NCI-H524 treated with DMSO at 0.1 percent for 48 hours (cell line): ENCODE measurements at places on chromosomes 12 and 14.
A peak's percentile ranks its signal among the peaks of the same experiment; 100 is the strongest.

DNA sequence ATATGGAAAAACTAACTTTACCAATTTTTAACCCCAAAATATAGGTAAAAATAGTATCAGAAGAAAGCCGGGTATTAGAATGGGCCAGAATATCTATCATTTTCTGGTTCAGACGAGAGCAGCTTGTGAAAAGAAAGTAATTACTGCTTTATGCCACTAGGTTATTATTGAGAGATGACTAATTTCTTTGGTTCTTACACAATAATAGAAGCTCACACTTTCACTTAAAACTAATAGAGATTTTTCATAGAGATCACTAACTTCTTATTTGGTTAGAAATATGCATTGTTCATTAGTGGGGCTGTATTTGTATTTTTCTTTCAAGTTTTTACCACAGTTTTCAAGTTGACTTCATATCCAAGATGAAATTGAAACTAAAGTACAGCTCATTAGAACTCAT, 1241.2 kb upstream of the FLRT2 start:
- no peak for DNase-seq

DNA sequence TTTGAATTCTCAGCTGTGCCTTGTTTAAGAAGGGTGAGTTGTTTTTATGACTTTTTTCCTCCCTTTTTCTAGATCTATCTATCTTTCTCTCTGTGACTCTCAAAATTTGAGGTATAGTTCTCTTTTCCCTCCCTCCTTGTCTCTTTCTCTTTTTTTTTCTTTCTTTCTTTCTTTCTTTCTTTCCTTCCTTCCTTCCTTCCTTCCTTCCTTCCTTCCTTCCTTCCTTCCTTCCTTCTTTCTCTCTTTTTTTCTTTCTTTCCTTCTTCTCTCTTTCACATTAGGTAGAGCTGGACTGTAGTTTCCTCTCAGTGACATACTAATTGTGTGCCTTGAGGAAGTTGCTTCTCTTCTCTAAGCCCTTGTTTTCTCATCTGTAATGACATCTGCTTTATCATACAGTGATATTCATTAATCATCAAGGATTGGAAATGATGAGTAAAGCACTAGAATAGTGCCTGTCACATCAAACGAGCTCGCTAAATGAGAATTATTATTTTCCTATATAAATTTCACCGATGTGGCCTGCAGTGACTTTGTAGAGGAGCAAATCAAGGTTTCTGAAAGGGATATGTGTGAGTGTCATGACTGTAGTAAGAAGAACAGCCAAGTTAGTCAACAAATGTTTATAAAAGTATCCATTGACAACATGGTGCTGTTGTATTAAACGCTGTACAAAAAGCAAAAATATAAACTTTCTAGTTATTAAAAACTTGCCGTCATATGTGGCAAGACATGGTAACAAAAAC, 78.9 kb upstream of the SLC38A2 start:
- DNase-seq = no peak

DNA sequence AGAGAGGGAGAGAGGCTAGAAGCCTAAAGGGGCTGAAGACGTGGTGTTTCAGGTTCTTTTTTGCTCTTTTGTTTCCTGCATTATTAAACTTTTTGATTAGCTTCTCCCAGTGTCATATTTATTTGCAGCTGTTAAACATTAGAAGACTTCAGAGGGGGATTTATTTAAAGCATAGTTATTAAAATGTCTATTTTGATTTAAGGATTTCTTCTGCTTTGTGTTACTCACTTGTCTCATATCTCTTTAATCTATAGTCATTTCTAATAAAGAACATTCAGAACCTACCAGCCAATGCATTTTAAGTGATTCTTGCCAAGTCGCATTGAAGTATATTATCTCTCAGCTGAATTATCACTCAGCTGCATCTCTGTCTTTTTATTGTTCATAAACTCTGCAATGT, 152.0 kb upstream of the DYRK2 start:
- DNase-seq = no peak

DNA sequence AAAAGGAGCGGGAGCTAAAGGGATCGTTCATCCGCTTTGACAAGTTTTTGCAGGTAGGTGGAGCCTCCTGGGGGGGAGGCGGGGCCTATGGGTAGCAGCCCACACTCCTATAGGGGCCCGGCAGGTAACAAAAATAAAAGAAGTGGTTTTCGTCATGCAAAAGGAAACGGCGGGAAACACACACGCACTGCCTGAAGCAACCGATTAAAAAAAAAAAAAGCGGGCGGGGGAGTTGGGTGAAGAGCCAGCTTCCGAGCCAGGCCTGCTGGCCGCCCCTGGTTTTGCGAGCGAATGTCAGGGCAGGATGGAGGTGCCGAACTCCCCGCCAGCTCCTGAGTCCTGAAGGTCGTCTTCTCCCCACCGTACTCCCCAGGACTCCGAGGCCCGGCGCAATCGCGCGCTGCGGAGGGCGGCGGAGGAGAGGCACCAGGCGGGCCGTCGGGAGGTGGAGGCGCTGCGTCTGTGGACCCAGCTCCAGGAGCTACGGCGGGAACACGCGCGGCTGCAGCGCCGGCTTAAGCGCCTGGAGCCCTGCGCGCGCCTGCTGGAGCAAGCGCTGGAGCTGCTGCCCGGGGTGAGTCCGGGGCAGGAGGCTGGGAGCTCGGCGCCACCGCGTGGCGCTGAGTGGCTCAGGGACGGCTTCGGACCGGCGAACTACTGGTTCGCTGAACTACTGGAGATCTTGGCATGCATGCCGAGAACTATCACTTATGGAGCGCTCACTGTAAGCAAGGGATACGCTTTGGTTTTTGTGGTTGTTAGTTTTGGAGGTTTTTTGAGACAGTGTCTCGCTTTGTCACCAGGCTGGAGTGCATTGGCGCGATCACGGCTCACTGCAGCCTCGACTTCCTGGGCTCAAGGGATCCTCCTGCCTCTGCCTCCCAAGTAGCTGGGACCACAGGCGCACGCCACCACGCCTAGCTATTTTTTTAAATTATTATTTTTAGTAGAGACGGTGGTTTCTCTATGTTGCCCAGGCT, 3.6 kb downstream of the CFAP73 start:
- DNase-seq = no peak

GRCh38 chr12:120835304-120835612, 68.9 kb downstream of the SPPL3 start:
- DNase-seq = no peak

DNA sequence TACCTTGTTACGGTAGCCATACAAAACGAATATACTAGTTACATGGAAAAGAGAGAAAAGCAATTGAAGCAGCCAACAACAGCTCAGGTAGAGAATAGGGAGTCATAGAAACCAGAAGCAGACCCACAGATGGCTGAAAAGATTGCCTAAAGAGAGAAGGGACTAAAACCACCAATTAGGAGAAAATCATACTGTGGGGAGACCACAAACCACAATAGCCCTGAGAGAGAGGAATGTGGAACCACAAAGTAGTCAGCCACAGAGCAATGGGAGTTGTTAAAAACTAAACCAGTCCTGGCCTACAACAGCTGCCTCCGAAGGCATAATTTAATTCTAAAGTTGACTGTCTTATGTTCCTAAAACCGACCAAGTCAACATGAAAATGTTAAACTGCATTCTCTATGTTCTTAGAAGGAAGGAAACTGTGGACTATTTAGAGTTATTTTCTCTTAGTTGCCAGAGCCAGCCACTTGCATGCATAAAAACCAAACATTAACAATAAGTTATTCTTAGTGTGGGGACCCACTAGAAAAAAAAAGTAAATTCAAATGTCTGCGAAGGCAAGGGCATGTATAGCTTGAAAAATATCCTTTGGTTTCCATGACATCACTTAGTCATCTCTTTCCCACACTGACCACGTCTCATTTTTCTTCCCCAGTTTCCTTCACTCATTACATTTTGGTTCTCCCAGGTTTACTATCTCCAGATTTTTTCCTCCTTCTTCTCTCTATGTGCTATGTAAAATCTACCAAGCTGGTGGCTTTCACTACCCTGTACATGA, 398.1 kb downstream of the NOVA1 start:
- DNase-seq = no peak

- DNase-seq = no peak
Measured at GRCh38 chr14:53537422-53538315, 384.5 kb upstream of the DDHD1 start.

DNA sequence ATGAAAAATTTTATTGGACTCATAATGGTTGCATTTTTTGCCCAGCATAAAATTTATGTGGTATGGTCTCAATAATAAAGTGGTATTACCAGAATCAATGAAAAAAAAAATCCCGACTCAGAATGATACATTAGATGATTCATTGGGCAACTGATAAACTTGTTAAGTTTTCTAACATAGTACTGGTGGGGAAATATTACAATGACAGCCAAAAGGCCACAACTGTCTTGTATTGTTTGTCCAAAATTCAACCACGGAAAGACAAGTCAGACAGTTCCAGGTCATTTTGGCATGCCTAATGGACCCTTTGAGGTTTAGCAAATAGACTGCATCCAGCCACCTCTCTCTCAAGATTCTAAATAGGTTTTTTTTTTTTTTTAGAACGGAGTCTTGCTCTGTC, 70.5 kb upstream of the TRIM9 start:
- no peak for DNase-seq

DNA sequence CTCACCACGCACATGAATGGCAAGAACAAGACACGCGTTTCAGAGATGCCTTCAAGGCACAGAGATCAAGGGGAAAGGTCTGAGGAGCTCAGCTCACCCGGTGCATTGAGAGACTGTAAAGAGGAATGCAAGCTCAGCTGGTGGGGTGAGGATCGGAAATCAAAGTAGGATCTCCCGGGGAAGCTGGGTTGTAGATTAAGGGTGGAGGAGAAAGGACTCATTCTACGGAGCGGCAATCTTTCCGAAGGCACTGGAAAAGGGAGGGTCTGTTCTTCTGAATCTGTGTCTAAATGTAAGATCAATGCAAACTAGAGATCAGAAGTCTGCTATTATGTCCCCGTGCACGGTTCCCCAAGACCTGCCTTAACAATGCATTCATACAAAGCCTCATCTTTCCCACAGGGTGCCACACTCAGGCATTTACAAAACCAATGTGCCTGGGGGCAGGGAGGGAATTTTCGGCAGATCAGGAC, 41.6 kb upstream of the PYGL start:
- DNase-seq = no peak

- no peak for DNase-seq
Measured at GRCh38 chr12:13425766-13426165, 229.2 kb downstream of the EMP1 start.

- no peak for DNase-seq
Measured at GRCh38 chr14:22047115-22047514, 373.5 kb upstream of the OR4E1 start.

- DNase-seq = no peak
Measured at GRCh38 chr14:104040539-104040938, 45.0 kb upstream of the ASPG start.

- DNase-seq = no peak
Measured at GRCh38 chr12:126389961-126390360, 1324.7 kb downstream of the AACS start.

- DNase-seq = no peak
Measured at GRCh38 chr14:80456209-80456608, 244.9 kb upstream of the DIO2 start.

DNA sequence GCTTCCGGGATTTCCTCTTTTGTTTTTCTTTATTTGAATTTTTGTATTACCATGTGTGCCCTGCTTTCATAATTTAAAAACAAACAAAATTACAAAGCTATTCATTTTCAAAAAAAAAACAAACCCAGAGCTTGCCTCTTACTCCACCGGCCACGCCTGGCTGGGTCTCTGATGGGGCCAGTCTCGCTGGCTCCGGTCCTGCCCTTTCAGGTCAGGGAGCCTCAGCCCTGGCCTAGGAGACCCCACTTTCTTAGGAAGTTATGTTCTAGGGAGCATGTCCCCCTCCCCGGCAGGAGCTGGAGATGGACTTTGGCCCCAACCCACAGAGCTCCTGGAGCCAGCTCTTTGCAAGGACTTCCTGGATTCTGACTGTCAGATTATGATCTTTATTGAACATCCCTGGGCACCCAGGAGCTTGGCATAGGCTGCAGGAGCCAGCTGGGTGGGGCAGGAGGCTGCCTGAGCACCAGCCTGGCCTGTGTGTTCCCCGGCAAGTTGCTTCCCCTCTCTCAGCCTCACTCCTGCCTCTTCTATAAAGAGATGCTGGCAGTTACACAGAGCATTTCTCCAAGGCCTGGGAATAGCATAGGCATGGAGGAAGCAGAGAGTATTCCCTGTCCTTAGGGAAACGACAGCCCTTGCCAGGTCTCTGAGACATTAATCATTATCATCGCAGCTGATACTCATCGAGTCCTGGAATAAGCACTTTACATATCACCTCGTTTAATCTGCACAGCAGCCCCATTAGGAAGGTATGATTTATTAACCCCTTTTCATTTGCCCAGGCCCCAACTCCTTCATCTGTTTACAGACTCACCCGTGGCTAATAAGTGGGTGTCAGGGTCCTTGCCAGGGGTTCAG, 3.5 kb downstream of the DEGS2 start:
- no peak for DNase-seq

- no peak for DNase-seq
Measured at GRCh38 chr12:104522985-104523722, 66.4 kb downstream of the CHST11 start.

DNA sequence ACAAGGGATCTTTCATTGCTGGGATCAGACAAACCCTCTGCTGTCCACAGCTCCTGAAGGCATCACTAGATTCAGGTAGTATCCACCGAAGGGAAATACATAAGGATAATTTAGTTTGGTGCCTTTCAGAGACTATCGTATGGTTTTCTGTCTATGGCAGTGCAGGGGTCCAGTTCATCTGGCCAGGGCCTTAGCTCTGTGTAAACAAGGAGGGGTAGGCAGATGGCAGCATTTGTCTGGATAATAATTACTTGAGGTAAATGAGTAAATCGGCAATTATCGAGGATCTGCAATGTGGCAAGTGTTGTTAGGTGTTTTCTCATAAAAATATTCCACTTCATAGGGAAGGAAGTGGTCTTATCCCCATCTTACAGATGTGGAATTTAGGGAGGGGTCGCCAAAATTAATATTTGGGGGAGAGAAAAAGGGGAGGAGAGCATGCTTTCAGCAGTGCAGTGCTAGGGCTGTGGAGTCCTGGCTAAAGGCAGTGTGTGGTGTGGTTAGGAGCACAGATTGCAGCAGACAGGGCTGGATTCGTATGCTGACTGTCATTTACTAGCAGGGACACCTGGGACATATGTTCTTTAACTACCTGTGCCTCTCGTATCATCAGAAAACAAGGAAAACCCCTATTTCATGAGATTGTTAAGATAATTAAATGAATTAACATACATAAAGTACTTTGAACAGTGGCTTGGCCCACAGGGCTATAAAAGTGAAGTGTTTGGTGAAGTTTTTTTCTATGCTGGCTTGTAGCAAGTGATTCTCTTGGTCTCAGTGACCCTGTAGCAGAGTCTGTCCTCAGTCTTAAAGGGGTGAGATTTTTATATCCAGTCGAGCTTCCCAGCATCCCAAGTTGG, 27.1 kb downstream of the RASSF8 start:
- peak; percentile 78 for DNase-seq

DNA sequence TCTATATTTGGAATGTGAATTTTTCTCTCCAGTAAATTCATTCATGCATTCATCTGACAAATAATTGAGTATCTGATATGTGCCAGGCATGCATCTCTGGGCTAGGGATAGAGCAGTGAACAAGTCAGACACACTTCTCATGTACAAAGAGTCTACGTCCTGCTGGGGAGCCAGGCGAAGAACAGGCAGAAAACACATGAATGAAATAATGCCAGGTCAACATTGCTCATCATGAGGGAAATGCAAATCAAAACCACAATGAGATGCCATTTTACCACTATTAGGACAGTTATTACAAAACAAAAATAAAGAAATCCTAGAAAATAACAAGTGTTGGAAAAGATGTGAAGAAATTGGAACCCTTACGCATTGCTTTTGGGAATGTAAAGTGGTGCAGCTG, 90.3 kb downstream of the PAX9 start:
- no peak for DNase-seq

GRCh38 chr14:51988221-51988620, 1.1 kb upstream of the RTRAF start:
- no peak for DNase-seq

GRCh38 chr14:26820138-26820537, 222.3 kb upstream of the NOVA1 start:
- peak; percentile 94 for DNase-seq
